ENCODE measurements at places on chromosomes 13 and 19.

DNA sequence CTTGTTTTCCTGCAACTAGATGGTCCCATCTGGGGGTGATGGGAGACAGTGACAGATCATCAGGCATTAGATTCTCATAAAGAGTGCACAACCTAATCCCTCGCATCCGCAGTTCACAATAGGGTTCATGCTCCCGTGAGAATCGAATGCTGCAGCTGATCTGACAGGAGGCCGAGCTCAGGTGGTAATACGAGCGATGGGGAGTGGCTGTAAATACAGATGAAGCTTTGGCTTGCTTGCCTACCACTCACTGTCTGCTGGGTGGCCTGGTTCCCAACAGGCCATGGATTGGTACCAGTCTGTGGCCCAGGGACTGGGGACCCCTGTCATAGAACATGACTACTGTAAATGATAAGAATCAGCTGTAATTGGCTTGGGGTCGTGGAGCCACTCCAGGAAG, 28.0 kb downstream of the WDR88 start:
- no peak for DNase-seq

DNA sequence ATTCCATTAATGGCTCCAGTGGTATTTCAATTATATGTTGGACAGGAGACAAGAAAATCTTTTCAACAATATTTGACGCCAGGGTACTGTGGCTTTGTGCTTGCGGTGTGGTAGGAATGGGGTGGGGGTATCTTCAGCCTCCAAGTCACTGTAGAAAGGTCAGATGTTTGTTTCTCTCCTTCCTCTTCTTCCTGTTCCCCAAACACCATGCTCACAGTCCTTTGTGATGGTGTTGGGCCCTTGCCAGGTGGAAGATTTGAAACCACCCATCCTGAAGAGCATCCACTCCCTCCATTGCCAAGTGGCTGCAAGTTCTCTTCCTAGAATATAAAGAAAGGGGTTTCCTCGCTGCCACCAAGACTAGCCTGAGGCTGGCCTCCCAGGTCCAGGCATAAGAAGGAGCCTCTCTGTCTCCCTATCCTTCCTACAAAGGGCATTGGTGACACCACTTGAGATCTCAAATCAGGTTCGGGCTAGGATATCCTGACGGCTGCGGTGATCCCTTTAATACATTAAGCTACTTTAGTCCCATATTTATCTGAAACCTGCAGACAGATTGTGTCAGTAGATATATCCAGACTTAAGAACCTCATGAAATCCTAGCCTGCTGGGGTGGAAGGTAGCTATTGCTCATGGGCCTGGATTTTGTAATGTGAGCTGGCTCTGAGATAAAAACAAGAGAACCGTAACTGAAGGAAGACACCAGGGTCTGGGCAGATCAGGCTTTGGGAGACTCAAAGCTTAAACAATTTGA, 64.3 kb upstream of the SIAH3 start:
- no peak for DNase-seq

DNA sequence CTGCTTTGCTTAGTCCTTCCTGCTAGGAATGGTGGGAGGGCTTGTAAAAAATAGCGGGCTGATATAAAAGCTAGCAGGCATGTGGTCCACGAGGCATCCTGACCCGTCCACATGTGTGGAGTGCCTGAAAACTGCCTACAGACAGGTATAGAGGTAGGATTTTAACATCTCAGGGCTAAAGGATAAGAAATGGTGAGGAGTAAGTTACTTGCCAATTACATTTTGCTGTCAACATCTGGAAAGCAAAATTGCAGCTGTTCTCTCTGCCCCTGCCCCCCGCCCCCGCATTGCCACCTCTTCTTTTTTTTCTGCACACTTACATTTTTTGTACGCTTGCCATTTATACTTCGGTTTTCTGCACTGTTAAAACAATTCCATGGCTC, 21.0 kb downstream of the NFIX start:
- DNase-seq: no peak

GRCh38 chr19:46173886-46174480, 25.9 kb downstream of the IGFL2 start:
- no peak for DNase-seq

DNA sequence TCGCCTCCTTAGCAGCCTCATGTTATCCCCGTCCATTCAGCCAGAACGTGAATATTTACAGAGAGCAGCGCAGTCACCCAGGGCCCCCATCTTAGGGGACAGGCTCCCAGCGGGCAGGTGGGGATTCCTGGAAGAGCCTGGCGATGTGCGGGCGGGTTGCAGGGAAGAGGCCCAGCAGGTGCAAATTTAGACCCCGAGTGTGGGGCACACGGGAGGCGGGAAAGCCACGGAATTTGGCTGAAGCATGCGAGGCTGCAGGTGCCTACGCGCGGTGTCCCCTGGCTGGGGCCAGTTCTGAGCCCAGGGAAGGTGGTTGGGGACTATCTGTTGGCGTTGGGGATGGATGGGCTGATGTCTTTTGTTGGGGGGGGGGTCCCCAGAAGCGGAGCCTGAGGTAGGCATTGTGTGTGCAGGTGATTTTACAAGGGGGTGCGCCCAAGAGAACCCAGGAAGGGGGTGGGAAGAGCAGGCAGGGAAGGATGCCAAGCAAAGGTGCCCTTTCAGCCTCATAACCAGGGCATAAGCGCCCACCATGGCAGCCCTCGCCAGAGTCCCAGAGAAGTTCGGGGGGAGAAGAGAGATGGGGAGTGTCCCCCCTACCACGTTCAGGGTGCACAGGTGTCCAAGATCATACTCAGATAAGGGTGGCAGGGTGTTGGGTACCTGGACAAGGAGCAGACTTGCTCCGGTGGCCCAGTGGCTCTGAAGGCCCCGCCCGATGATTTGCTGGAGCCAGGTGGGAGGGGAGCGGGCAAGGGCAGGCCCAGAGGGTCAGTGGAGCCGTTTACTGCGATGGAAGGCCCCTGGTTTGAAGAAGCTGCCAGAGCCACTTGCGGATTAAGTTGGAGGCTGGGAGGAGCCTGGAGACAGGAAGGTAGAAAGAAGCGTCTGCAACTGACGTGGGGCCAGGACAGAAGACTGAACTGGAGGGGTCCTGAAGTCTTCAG, 1.2 kb downstream of the TPGS1 start:
- DNase-seq: no peak
